H54 (cell line): ENCODE measurements at places on chromosomes 2 and 18.

GRCh38 chr2:227260041-227260440 is 65.0 kb upstream of the MFF start:
- DNase-seq = no peak

DNA sequence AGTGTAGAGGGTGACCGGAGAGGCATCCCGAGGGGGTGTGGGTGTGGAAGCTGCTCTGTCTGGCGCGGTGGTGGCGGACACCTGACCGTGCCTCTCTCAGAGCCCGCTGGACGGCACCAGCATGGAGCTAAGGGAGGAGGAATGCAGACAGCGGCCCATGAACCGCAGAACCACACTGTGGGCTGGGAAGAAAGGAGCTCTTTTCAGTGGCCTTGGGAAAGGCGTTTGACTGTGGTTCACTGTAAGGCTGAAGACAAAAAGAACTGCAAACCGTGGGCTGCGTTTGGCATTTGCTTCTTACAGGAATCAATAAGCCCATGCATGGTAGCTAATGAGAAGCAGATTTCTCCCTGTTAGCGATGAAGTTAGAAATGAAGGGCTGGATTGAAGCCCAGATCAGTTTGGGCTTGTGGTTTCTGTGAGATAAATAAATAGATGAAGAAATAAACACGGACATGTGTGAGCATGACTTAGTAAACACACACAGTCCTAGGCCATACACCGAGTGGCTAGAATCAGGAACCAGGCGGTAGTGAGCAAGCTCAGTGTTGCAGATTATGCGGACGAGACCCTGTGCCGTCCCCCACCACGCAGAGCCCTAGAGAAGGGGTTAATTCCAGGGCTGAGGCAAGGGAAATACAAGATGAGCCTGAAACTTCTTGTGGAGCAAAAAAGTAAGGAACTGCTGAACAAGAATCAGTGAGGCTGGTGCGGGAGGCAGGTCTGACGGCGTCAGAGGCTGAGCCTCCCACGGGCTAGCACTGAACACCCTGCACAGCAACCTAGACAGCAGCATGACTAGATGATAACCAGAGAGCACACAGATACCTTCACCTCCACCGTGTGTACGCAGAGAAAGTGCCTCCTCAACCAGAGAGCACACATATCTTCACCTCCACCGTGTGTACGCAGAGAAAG is 29.3 kb upstream of the NFATC1 start:
- no peak for DNase-seq

- DNase-seq = no peak
Observed at GRCh38 chr2:151905963-151906632, 77.9 kb upstream of the ARL5A start.

DNA sequence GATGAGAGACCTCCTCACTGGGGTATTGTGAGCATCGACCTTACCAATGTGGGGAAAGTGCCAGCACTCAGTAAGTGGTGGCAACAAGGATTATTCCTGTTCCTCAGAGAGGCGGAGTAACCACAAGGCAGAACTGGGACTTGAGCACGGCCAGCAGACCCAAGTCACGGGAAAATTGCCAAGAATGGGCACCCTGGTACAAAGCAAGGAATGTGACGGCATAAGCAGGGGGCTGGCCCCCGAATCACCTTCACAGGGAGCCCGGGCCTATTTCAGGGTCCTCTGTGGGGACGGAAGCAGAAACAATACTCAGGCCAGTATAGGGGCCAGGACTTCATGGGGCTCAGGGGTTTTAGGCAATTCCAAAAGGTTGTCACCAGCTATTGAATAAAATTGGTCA is 25.4 kb downstream of the CENPA start:
- DNase-seq = no peak
